Right cardiac atrium (tissue), 5 donors: ENCODE measurements at places on chromosomes 5 and 9. TPM values are rescaled to one million over a fixed set of nuclear protein-coding genes. Genes with fewer than 3 reads are reported as not detected.

- no peak for DNase-seq
These were observed 27.1 kb downstream of the ERAP1 start for GRCh38 chr5:96780626-96781025.

DNA sequence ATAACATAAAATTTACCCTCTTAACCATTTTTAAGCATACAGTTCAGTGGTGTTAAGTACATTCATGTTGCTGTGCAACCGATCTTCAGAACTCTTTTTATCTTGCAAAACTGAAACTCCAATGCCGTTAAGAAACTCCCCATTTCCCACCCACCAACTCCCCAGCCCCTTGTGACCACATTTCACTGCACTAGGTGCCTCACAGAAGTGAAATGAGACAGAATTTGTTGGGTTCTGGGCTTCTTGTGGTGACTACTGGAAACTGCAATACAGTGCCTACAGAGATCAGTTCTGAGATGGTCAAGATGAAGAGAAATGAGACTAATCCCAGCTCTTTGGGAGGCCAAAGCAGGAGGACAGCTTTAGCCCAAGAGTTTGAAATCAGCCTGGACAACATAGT is 202.1 kb upstream of the SLC30A5 start:
- no peak for DNase-seq

DNA sequence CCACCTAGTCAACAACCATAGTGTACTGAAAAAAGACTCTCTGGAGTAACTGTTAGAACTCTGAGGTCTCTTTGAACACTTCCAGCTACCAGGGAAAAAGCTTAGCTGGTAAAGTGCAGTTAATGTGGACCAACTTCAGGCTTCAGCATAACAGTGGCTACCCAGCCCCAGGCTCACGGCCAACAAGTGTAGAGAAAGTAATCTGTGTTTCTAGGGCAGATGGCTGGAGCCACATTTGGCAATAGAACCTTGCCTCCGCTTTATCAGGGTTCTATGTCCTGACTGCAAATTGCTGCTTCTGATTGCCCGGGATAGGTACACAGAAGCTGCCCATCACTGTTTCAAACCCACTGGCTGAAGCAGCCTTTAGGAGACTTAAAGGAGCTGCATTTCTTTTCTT is 76.0 kb upstream of the SIMC1 start:
- DNase-seq: no peak

GRCh38 chr5:122330881-122331280 is 18.8 kb downstream of the SNCAIP start:
- DNase-seq: no peak

GRCh38 chr9:93523518-93524144 is 52.8 kb upstream of the PHF2 start:
- DNase-seq: peak; percentile 64

DNA sequence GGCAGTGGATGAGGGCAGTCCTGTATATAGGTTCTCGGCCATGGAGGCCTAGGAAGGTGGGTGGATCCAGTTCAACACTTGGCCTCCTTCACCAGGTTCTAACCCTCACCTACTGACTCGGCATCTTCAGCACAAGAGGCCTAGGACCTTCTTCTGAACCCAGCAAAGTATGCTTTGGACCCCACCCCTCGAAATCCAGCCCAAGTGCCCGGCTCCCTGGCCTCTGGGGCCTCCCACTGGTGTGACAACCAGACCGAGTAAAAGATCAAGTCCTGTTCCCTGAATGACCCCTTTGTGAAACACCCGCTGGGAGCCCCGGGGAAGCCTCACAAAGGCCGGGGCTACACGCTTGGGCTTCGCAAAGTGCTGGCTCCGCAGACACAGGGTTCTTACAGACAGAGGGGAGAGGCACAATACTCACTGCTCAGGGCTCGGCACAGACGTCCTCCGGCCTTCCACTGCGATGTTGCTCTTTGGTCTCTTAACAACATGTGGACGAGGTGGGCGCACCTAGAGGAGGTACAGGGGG is 47.0 kb downstream of the CRB2 start:
- no peak for DNase-seq

DNA sequence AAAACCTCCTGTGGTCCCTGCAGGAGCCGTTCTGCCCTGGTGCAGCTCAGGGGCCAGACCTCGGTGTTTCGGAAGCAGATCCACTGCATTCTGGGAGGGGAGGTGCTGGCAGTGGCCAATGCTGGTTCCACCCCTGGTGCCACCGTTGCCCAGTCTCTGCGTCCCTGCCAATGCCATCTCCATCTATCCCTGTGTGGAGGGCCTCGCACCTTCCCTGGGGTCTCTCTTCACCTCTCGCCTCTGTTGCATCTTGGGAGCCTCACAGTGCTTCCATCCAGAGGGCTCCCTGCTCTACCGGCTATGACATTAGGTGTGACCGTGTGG is 15.3 kb downstream of the NCS1 start:
- no peak for DNase-seq

DNA sequence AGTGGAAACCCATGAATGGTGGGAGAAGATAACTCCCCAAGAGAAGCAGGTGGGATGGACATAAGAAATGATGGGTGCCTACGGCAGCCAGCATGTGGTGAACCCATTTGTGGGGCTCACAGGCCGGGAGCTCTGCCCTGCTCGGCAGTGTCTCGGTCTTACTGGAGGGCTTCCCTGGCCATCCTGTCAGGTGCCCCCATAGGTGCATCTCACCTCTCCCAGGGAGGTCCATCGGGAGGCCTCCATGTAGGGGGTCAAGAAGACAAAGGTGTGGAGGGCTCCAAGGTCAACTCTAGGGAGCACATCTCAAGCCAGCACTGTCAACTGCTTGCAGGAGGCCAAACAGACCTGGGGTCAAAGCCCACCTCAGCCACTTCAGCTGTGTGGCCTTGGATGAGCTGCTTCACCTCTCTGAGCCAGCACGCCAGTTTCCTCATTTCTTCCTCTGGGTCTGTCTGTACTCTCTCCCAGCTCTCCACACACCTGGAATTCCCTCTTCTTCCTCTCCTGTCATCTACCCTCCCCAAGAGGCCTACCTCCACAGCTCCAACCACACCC is 10.5 kb upstream of the ADGRD2 start:
- DNase-seq: no peak

DNA sequence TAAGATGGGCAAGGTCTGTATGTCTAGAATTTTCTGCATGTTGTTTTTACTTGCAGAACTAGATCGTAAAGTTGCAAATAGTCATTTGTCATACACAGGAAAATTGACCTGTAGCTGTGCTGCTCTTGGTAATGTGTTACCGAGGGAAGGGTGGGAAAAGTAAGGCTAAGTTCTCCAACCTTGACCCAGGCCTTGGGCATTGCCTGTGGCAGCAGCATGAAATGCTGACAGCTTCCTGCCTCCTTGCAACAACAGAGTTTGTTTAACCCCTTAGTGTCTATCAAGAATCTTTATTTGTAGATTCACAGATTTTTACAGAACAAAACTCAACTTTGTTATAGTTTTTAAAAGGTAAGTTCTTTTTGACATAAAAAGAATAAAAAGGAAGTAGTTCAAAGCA is 48.3 kb downstream of the ERCC6L2 start:
- no peak for DNase-seq

- DNase-seq: no peak
These were observed 30.1 kb upstream of the MUSK start for GRCh38 chr9:110638381-110638954.

- DNase-seq: no peak
These were observed 55.1 kb downstream of the LHFPL2 start for GRCh38 chr5:78593465-78593864.

DNA sequence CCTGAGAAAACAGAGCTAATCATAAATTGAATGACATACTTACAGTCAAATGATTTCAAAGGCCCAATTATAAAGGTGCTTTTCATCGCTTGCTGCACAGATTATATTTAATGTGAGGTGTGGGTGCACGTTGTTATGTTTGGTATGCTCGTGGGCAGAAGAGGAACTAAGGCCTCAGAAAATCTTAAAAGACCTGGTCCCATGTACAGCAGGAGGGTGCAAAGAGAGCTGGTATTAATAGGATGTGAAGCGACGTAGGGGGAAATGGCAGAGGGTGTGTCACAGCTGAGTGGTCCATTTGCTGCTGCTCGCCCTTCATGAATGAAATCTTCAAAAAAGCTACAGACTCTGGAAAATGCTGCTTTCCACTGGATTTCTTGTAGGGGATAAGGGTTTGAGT is 40.5 kb upstream of the IFNK start:
- no peak for DNase-seq

- DNase-seq: no peak
These were observed 369.4 kb downstream of the TMEM161B start for GRCh38 chr5:87899208-87899661.

GRCh38 chr5:72035831-72036230 is 71.4 kb upstream of the MAP1B start:
- DNase-seq: no peak

DNA sequence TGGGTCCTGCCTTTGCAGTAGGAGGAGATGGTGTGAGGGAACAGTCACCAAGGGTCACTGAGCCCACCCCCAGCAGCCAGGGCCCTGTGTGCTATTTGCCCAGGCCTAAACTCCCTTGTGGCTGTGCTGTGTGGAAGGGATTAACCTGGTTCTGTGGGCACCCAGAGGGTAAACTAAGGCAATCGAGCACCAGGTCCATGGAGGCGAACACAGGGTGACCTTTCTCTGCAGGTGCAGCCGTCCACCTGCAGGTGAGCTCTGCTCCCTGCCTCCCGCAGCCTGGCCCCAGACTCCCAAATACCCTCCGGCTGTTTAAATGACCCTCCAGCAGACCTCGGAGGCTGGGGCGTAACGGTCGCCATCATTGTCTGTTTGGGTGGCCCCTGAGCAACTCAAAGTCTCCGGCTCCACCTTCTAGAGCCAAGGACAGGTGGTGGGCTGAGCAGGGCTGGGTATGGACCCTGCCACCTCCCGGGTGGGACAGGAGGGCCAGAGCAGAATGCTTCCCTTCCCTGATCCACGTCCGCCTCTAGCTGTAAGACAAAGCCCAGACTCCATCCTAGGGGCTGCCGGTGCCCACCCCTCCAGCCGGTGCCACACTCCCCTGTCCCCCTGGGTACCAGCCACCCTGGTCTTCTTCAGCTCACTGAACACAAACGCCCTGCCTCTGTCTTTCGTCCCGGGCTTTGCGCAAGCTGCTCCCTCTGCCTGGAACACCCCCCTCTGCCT is 34.1 kb upstream of the FIBCD1 start:
- no peak for DNase-seq

DNA sequence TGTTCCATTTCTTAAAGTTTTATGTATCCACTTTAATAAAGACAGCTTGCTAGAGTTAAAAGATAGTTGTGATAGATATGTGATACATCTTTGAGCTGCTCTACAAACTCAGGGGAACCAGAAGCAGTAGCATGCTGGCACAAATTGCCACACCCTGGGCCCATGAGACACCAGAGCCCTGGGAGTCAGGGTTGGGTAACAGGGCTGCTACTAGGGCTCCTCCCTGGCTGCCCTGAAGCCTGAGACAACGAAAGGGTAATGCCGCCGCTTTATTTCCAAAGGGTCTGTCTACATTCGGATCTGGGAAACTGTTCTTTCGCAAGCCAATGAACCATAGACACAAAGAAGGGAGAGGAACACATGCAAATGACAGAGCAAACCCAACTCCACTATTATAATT is 29.2 kb downstream of the PTPN3 start:
- DNase-seq: no peak

DNA sequence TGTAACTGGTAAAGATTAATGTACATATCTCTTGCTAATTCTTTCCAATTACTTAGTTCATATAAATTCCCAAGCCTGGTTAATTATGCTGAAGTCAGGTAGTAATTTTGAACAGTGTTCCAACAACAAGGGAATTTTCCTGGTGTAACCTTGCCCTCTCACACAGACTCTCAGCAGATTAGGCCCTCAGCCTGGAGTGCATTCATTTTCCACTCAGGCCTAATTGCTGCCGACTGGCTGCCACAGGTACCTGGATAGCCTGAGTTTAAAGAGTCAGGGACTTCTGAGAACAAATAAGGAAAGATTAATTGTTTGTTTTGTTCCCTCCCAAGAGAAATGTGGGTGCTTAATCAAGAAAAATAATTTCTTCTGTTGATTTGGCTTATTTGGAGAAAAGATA is 71.4 kb downstream of the PPIC start:
- no peak for DNase-seq

- DNase-seq: no peak
These were observed 109.7 kb upstream of the IER5L start for GRCh38 chr9:129287619-129288305.

GRCh38 chr9:74804018-74804385 is 83.7 kb downstream of the TRPM6 start:
- no peak for DNase-seq

GRCh38 chr5:94672746-94673145 is 54.3 kb downstream of the SLF1 start:
- no peak for DNase-seq

GRCh38 chr5:143349177-143349576 is 54.3 kb downstream of the NR3C1 start:
- DNase-seq: no peak

GRCh38 chr9:135338546-135338945 is 141.0 kb upstream of the PPP1R26 start:
- no peak for DNase-seq

DNA sequence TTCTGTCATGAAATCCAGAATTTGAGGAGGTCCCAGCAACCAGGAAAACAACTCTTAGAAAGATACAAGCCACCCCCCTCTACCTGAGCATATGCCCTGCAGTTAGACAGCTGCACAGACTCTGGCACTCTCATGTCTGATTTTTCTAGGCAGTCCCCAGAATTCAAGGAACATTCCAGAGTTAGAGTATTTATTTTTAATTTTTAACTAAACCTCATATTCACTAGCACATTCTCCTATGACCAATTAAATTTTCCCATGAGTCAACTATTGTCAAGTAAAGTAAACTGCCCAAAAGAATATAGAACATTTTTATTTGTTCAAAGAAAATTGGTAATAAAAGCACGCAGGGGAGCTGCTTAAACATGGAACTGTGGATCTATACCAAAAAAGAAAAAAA is 490.5 kb upstream of the SEMA6A start:
- no peak for DNase-seq

- no peak for DNase-seq
These were observed 585.3 kb downstream of the EBF1 start for GRCh38 chr5:158514319-158514985.

DNA sequence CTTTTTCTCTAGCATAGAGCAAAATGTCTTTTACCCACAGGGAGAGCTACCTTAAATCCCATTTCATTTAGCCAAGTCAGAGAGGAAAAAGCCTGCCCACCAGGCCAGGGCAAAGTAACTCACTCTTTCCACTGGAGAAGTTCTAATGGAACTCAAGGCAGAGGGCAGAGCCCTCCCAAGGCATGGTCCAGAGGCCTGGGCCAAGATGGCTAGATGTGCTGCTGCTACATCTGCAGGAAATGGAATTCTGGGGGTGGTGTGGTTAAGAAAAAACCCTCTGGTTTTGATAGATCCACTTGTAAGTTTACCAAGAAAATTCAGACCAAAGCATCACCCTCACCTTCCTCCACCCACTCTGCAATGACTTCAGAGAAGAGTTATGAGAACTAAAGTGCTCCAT is 37.3 kb downstream of the CSF2 start:
- no peak for DNase-seq

Gene COL15A1
- 22.5 TPM for polyA plus RNA-seq

Gene NTNG2
- polyA plus RNA-seq: 8.6 TPM

Gene APC
- polyA plus RNA-seq: 5.4 TPM

Gene MAST4
- 18.9 TPM for polyA plus RNA-seq

Gene LCN2
- polyA plus RNA-seq: 0.16 TPM

Gene C5orf24
- 16.4 TPM for polyA plus RNA-seq

Gene BTNL8
- 0.16 TPM for polyA plus RNA-seq

Gene ZNF367
- 0.86 TPM for polyA plus RNA-seq

Gene SIT1
- 0.14 TPM for polyA plus RNA-seq

Gene IL4
- not detected for polyA plus RNA-seq

Gene EEIG1
- 12.7 TPM for polyA plus RNA-seq

Gene PCDHA11
- polyA plus RNA-seq: not detected

Gene SLC25A2
- polyA plus RNA-seq: 0.14 TPM

Gene ZNF608
- 16.4 TPM for polyA plus RNA-seq
